NCI-H2107 (cell line): ENCODE measurements at places on chromosomes 1 and 21.

DNA sequence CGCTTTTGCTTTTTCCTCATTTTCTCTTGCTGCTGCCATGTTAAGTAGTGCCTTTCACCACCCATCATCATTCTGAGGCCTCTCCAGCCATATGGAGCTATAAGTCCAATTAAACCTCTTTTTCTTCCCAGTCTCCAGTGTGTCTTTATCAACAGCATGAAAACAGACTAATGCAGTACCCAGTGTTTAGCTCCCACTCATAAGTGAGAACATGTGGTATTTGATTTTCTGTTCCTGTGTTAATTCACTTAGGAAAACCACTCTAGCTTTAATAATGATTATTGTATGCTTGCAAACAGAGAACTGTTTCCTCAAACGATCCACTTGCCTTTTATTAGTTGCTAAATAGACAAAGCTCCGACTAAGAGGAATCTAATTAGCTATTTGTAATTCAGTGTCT is 43.3 kb downstream of the IL23R start:
- no peak for DNase-seq

- DNase-seq = no peak
Measured at GRCh38 chr1:102191723-102192122, 195.0 kb upstream of the OLFM3 start.

- DNase-seq = no peak
Measured at GRCh38 chr21:29376556-29376955, 77.8 kb downstream of the BACH1 start.

- no peak for DNase-seq
Measured at GRCh38 chr21:27802816-27803475, 836.1 kb upstream of the ADAMTS5 start.

DNA sequence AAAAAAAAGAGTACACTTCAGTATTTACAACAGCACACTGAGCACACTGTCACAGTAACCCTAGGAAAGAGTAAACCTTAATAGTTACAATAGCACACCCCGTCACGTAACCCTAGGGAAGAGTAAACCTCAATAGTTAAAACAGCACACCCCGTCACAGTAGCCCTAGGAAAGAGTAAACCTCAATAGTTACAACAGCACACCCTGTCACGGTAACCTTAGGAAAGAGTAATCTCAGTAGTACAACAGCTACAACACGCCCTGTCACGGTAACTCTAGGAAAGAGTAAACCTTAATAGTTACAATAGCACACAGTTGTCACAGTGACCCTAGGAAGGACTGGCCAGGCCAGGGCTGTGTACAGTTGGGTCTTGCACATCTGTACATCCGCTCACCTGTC is 3.0 kb downstream of the CDK11A start:
- no peak for DNase-seq

DNA sequence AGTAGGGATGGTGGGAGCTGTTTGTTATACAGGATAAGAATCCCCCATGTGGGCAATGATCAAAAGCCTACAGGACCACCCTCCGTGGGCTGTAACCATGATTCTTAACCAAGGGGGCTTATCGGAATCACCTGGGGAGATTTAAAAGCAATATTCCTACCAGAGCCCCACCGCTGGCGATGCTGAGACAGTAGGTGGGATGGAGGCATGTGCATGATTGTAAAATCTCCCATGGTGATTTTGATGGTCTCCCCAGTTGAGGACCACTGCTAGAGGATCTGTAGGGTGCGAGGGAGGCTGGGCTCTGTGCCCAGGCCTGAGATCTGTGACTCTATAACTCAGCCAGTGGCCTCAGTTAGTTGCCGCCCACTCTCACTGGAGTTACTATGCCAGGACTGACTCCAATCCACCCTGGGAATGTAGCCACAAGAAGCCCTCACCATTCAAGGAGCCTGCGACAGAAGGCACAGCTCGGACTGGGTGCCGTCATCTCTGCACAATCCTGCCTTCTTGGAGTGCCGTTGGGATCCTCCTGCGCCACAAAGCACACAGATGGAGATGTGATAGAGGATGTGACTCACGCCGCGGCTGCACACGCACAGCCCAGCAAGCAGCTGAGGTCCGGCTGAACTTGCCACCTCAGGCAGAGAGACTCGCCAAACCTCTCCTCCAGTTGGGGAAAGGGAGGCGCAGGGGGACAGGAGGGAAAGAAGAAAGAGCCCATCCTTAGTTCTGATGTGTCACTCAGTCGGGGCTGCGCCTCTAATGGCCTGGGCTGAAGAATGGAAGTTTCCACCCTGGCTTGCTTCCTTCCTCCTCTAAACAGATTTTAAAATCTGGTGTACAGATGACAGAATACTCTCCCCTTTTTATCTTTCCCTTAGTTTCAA is 26.5 kb downstream of the AKNAD1 start:
- no peak for DNase-seq

GRCh38 chr1:150024156-150024555 is 13.6 kb upstream of the OTUD7B start:
- no peak for DNase-seq

GRCh38 chr1:245983294-245983967 is 523.6 kb downstream of the SMYD3 start:
- no peak for DNase-seq

- DNase-seq = no peak
Measured at GRCh38 chr21:16775076-16775475, 737.8 kb upstream of the CXADR start.

DNA sequence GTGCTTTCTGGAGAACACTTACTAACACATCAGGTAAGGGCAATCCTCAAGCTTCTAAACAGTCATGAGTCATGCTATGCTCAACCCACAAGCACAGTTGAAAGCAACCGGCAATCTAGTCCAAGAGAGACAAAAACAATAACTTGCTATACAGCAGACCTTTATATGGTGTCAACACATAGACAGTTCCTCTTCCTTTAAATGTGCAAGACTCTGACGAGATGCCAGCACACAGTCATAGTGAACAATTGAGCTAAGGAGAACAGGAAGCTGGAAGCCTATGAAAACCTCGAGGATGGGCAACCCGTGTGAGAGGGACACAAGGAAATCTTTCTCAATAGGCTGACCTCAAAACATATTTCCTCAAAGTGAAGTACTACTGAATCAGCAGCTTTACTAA is 5.3 kb downstream of the ADIPOR1 start:
- no peak for DNase-seq

GRCh38 chr1:2854611-2855010 is 53.1 kb upstream of the TTC34 start:
- DNase-seq = no peak

- no peak for DNase-seq
Measured at GRCh38 chr1:53413175-53414001, 45.8 kb upstream of the DMRTB1 start.

- DNase-seq = no peak
Measured at GRCh38 chr1:229347528-229347927, 4.7 kb upstream of the CCSAP start.

- no peak for DNase-seq
Measured at GRCh38 chr1:189775343-189775742, 702.3 kb downstream of the BRINP3 start.

DNA sequence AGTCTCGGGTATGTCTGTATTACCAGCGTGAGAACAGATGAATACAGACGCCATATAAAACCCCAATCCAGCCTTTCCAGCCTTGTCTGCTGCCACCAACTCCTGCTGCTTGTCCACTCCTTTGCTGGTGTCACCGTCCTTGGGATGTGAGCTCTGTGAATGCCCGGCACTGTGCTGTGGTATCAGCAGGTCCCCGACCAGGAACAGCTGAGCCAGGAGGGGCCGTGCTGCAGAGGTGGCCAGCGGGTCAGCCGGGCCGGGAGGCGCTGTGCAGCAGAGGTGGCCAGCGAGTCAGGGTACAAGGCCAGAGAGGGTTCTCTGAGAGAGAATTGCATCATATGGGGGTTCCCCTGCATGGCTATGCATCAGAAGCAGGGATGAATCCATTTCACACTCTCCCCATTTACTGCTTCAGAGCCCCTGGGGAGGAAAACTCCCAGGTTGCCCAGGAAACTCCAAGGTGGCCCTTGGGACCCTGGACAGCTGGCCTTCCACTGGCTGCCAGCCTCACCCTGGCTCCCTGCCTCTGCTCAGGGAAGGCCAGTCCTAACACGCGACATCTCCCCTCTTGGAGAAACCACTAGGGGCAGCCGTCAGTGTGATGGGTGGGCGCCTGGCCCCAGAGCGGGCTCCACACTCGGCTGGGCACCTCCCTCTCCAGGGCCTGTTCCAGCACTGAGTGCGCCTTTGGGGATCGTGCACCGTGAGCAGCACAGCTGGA is 122.4 kb upstream of the COL6A1 start:
- no peak for DNase-seq

DNA sequence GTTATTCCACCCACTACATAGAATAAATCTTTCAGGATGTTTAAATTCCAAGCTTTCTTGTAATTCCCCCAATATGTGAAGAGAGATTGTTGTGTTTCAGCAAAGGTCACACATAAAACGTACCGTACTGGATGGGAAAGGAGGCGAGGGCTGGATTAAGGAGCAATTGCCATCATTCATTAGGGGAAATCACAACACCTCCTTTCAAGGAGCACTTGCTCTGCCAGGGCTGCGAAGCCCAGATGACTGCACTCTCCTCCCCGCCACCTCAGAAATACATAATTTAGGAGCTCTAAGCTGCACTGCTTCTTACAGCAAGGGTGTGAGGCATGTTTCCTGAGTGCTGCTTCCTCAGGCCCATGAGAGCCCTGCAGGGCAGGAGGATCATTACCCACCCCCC is 29.6 kb downstream of the MATN1 start:
- DNase-seq = no peak

- DNase-seq = no peak
Measured at GRCh38 chr1:150152772-150153456, 3.2 kb downstream of the PLEKHO1 start.

- DNase-seq = no peak
Measured at GRCh38 chr21:15992171-15992570, 262.4 kb downstream of the USP25 start.

- no peak for DNase-seq
Measured at GRCh38 chr1:173224280-173224892, 17.3 kb upstream of the TNFSF4 start.

DNA sequence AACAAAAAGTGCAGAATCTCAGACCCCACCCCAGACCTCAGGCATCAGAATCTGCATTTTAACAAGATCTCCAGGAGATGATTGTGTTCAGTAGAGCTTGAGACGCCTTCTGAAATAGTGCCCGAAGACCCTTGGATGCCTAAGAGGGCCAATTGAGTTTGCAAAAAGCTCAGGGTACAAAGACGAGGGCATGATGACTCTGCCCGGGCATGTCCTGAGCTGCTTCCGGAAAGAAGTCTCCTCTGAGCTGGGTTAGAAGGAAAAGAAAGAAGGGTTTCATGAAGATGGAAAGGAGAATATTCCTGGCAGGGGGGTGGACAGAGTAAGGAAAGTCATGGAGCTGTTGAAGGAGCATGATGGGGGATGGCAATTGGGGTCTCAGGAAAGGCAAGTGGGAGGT is 246.1 kb upstream of the TMEM51 start:
- DNase-seq = no peak

- no peak for DNase-seq
Measured at GRCh38 chr1:87638636-87639035, 310.0 kb downstream of the LMO4 start.

GRCh38 chr1:79285667-79286066 is 279.1 kb upstream of the ADGRL4 start:
- DNase-seq = no peak

- DNase-seq = no peak
Measured at GRCh38 chr1:204571128-204571527, 54.9 kb downstream of the MDM4 start.

DNA sequence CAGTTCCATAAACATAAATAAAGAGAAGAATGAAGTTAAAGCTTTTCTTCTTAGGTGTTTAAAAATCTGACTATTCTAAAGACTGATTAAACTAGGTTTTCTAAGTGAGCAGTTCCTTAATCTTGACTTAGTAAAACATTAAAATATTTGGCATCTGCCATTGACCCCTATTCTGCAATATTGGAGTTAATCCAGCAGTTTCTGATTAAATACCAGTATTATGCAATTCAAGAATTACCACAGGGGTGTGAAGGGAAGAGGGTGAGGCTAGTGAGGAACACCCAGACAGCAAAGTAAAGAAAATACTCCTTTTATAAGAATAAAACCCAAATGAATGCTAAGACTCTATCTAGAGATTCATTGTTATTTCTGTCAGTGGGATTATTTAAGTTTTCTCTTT is 40.9 kb downstream of the CLIC4 start:
- DNase-seq = no peak

GRCh38 chr1:26142159-26142558 is 16.7 kb upstream of the FAM110D start:
- DNase-seq = no peak

DNA sequence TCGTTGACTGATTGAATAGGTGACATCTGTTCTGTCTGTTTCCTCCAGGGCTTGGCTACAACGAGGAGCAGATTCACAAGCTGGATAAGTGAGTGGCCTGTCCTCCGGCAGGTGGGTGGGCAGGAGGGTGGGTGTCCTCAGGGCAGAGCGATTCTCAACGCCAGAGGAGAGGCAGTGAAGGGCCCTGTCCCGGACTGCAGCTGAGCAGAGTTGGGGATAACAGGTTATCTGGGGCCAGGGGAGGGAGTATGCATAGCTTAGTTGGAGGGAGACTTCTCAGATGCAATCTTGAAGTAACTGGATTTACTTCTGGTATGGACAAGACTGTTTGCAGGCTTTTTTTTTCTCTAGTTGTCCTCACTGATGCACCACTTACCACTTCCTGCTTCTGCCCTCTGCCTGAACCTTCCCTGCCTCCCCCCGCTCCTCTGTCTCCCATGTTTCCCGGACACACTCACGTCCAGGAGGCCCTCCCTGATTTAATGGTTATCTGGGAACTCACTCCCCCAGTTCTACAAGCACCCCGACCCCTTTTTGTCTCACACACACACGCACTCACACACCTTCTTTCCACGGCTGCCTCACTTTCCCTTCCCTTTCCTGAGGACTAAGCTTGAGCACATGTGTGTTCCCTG is 16.4 kb upstream of the RASSF5 start:
- no peak for DNase-seq

DNA sequence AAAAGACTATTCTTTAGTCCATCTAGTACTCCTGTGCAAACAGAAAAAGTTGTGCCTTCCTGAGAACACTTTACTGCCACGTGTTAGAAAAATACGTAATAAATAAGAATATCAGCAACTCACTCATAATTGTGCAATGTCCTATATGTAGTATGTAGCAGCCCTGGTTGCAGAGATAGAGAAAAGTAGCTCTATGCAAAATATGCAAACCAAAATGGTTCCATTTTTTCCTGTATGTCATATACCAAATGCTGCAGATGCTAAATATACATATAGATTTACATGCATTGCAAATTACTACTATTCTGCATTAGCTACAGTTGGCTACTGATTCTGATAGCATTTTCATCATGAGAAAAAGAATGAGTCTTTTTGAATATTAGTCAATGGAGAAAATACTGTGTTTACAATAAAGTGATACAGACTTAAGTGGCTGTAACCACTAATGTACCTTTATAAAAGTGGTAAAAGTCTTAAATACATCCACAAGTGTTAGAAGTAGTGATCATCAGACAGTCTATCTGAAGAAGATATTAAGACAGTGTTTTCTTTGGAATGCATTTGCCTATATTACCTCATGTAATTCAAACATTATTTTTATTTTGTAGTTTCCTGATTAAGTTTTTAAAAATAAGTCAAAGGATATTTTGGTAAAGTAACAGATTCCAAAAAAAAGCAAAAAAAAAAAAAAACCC is 19.8 kb downstream of the NME7 start:
- no peak for DNase-seq
